ENCODE measurements at places on chromosomes 16 and 17.

DNA sequence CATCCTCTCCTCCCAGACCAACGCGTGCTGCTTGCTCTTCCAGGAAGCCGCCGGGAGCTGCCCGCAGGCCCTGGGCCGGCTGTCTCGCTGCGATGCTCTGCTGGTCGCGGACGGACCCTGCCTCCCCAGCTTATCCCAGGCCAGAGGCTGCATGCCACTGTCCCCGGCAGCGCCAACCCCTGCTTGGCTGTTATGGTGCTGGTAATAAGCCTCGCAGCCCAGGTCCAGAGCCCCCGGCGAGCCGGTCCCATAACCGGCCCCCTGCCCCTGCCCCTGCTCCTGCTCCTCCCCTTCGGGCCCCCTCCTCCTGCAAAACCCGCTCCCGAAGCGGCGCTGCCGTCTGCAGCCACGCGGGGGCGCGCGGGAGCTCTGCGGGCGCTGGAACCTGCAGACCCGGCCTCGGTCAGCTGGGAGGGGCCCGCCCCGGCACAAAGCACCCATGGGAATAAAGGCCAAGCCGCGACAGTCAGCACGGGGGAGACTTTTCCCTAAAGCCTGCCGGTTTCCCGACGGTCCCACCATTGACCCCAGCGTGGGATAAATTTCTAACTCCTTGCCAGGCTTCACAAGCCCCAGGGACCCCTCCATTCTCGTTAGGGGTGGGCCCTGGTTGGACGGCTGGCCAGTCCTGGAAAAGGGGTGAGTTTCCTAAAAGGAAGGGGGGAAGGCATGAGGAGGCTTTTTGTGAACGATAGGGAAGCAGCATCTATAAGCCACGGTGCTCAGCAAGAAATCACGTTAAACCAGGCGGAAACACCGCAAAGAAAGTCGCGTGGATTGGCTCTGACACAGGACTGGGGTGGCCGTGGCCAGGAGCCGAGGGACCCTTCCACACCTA lies 11.2 kb downstream of the ENPP7 start:
- peak; percentile 78 for DNase-seq

GRCh38 chr17:81291662-81292061 lies 3.4 kb downstream of the SLC38A10 start:
- DNase-seq = peak; percentile 66

GRCh38 chr17:57781386-57782061 lies 36.4 kb upstream of the CCDC182 start:
- DNase-seq = no peak

- no peak for DNase-seq
These were observed 34.6 kb downstream of the CLEC16A start for GRCh38 chr16:10978871-10979446.

- no peak for DNase-seq
These were observed 28.6 kb downstream of the MYO18A start for GRCh38 chr17:29151567-29151966.

DNA sequence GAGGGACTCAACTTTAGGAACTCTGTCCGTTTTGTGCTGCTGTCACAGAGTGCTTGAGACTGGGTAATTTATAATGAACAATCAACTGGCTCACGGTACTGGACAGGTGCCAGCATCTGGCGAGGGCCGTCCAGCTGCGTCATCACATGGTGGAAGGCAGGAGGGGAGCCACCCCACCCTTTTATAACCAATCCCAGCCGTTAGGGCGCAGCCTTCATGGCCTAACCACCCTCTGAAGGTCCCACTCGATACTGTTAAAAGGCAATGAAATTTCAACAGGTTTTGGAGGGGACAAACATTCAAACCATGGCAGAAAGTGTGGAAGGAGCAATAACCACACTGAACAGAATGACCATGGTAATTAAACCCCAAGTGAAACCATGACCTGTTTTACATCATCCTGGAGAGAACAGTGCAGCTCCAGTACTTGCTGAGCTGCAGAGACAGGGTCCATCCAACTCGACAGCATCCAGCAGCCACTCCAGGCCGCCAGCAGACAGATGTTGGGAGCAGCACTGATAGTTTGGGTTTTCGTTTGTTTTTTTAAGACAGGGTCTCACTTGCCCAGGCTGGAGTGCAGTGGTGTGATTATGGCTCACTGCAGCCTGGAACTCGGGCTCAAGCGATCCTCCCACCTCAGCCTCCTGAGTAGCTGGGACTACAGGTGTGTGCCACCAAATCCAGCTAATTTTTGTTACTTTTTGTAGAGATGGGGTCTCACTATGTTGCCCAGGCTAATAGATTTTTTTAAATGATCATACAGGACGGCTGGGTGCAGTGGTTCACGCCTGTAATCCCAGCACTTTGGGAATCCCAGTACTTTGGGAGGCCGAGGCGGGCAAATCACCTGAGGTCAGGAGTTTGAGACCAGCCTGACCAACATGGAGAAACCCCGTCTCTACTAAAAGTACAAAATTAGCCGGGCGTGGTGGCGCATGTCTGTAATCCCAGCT lies 11.0 kb downstream of the CHMP6 start:
- no peak for DNase-seq

DNA sequence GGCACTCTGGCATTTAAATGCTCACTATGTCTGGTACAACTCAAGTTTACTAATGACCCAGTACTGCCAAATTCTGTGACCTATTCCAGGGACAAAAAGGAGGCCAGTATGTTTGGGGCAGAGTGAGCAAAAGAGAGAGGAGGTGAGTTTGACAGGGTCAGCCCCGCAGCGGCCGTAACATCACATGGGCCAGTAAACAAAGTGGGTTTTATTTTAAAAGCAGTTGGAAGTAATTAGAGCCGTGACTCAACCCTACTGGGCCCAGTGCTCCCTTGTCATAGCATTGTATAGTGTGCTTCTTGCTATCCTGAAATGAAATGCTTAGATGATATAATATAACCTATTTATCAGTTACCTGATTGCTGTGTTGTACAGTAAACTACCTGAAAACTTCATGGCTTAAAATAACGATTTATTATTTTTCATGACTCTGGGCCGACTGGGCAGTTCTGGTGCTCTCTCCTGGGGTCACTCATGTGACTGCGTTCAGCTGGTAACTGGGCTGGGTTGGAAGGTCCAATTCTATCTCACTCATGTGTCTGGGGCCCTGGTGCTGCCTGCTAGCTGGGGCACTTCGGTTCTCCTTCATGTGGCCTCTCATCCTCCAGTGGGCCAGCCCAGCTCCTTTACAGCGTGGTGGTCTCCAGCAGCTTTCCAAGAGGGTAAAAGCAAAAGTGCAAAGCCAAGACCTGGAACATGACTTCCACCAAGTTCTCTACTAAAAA lies 27.4 kb downstream of the IQCK start:
- no peak for DNase-seq

GRCh38 chr17:75831032-75831571 lies 13.1 kb downstream of the UNC13D start:
- no peak for DNase-seq

GRCh38 chr16:87855852-87856715 lies 13.2 kb downstream of the SLC7A5 start:
- no peak for DNase-seq

DNA sequence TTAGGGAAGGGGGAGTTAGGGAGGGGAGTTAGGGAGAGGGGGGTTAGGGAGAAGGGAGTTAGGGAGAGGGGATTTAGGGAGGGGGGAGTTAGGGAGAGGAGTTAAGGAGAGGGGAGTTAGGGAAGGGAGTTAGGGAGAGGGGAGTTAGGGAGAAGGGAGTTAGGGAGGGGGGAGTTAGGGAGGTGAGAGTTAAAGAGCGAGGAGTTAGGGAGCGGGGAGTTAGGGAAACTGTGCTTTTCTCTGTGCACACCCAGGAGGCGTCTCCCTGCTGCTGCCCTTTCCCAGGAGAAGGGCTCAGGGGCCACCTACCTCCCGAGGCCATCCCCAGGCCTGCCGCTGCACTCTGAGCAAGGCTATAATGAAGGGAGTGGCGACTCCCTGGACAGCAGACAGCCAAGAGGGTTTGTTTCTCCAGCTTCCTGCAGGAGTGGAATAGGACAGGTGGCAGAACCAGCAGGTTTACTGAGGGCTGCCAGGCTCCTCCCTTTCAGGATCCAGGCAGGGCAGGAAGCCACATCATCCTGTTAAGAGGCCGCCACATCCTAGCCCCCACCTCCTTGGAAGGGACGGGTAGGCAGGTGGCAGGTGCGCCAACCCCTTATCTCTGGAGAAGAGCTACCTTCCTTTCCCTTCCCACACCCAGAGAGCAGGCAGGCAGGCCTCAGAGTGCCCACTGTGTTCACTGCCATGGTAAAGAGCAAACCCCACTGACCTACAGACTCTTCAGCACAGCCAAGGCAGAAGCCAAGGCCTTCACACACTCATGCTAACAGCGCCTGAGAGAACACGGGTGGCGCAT lies 4.3 kb downstream of the CANT1 start:
- DNase-seq = no peak

DNA sequence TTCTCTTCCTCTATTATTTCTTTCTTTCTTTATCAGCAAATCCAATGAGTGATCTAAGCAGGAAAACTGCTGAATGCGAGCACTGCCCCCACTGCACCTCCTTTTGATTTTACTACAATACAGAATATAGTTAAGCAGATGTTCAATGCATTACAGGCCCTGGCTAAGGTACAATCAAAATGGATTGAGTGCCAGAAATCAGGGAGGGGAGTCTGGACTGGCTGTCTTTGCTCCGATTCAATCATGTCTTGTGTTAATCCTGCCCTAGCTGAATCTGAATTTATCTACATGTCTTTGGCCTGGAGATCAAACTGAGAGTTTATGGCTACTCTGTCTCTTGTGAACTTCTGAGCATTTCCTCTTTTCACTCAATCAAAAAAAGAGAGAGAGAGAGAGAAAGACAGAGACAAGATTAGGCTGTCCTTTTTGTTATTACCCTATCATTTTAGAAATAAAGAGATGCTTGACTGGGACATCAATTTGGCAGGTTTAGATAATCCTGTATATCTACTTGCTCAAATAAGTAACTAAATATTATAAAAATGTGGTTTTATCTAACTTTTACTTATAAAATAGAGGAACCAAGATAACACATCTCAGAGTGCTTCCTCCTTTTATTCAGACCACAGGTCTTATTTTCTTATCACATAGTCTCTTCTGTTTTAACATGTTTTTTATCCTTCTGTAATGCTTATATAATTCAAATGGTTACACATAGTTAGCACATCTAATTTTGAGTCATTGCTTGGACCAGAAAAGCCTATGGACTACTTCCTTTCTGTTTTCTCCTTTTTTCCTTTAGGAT lies 656.2 kb downstream of the KCNJ2 start:
- DNase-seq = no peak

DNA sequence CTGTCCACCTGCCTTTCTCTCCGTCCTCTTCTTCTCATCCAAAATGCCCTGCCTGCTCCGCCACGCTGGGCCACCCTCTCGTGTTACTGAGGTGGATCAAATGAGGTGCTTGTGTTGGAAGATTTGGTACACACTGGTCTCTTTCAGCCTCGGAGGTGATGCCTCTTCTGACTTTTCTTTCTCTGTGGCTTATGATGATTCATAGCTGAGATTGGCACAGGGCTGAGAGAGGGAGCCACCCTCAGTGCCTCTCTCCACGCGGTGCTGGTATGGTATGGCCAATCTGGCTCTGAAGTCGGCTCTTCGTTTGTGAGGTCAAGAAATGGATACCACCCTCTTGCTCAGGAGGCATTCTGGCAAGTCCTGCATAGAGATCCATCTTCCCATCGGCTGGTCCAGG lies 82.4 kb downstream of the PLCG2 start:
- no peak for DNase-seq

DNA sequence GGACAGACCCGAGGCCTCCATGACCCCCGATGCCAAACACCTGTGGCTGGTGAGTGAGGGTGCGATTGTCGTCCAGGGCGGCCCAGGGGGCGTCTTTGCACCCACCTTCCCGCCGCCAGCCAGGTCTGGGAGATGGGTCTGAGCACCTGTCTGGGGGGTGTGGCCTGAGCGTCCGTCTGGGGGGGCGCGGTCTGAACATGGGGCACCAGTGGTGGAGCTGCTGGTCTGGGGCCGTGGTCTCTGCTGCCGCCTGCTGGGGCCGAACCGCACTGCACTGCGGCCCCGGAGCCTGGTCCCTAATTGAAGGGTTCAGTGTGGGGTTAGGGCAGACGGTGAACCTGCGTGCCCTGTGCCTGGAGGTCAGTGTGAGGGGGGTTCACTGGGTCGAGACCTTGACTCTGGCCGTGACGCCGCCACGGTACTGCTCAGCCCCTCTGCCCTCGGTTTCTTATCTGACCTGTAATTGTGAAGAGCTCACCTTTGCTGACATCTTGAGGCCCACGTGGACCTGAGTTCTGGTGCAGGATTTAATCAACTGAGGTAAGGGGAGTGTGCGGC lies 12.6 kb upstream of the TCF25 start:
- peak; percentile 85 for DNase-seq

DNA sequence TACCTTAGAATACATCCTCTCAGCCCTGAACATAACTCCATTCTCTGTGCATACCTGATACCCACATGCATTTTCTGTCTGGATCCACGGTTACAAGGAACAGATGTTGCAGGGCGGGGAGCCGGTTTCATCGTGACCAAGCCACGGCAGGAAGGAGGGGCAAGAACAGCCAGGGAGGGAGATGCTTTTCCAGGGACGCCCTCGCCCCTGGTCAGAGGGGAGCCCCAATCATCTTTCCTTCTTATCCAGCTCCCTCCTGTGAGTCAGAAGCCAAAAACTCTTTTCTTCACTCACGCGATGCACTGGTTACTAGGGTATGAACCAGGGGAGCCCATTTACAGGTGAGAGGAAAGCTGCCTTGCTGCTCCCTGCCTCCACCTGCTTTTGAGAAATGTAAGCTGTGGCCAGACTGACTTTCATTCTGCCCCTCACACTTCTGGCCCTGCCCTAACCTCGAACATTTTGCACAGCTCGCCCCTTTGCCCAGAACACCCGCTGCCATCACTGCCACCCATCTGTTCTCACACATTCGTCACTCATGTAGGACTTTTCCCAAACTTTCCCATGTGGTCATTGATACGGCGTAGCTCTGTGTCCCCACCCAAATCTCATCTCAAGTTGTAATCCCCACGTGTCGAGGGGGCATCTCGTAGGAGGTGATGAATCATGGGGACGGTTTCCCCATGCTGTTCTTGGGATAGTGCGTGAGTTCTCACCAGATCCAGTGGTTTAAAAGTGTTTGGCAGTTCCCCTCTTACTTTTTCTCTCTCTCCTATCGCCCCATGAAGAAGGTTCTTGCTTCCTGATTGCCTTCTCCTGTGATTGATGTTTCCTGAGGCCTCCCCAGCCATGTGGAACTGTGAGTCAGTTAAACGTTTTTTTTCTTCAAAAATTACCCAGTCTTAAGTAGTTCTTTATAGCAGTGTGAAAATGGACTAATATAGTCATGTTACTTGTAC lies 20.5 kb downstream of the FOXL1 start:
- DNase-seq = no peak

GRCh38 chr17:72151565-72152386 lies 31.0 kb downstream of the SOX9 start:
- no peak for DNase-seq

DNA sequence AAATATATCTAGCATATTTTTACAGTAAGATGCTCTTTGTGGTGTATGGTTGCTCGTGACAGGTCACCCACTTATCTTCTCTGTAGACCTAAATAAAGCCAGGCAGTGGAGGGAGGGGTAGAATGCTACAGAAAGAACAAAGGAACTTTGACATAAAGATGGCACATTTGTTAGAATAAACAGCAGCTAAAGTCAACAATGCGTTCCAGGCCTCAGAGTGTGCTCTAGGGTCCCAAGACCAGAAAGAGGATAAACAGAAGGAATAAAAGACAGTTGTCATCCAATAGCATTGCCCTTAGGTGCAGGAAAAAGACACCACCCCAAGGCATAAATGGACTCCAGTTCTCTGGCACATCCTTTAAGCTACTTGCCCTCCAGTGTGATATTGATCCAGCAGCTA lies 523.0 kb upstream of the CDH11 start:
- no peak for DNase-seq

- no peak for DNase-seq
These were observed 197.4 kb downstream of the SPECC1 start for GRCh38 chr17:20206591-20206990.
